RWPE1 (cell line): ENCODE measurements at places on chromosomes 3 and 15.

GRCh38 chr3:105653166-105653565 is 215.6 kb downstream of the CBLB start:
- DNase-seq: no peak

DNA sequence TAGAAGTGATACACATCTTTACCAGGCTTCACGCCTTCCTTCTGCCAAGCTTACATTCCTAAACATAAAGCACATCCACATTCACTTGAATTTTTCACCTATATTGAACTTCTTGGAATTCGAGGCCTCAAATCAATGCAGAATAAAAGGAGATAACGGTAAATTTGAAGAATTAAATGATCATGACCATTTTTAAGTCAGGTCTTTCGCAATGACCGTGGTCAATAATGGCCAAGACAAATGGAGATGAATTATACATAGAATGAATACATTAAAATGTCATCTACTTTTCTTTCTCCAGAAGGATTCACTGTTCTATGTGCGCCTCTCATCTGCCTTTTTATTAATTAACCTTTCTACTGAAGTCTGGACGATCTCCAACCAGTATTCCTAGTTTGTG is 5.3 kb upstream of the GOLGA8A start:
- no peak for DNase-seq

GRCh38 chr3:120339362-120339761 is 9.8 kb downstream of the LRRC58 start:
- no peak for DNase-seq

DNA sequence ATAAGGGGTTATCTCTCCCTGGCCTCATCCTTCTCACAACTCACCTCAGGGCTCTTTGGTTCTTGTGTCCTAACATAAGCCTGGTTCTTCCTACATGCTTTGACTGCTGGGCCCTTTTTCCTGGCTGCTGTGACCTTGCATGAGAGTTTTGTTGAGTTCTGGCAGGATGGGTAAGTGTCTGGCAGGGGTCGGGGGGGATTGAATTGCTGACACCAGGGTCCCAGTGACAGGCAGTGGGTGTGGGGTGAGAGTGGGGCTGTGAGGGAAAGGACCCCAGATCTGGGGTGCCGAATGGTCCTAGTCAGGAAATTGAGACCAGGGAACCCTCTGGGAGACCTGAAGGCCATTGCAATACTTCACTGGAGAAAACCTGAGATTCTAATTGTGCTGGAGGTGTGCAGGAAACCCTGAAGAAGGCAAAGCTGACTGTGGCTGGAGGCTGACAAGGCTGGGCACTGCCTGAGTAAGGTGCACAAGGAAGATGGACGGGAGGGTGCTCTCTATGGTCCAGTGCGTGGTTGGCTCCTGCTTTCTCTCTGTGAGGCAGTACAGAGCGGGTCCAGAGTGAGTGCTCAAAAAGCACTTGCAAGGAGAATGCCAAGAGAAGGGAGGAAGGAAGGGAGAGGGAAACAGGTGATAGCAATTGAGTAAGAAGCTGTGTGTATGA is 76.8 kb downstream of the CLSTN2 start:
- no peak for DNase-seq

DNA sequence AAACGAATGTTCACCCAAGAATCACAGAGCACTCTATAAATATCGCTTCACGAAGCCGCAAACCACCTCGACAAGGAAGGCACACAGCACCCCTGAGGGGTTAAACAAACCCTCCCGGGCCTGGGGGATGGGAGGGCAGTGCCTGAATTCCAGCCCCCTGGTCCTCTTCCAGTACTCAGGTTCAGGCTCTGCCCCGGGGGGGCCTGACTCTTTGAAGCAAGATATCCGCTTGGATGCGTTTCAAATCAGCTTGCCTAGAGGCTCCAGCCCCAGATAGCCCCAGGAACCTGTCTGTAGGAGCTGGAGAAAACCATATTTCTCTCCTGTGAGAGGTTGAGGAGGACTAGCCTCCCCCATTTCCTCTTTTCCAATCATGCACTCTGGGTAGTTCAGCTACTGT is 194.7 kb downstream of the WNT5A start:
- DNase-seq: no peak
